ENCODE measurements at places on chromosomes 7 and 10.

- no peak for DNase-seq
Measured at GRCh38 chr10:4067531-4067930, 282.5 kb upstream of the KLF6 start.

DNA sequence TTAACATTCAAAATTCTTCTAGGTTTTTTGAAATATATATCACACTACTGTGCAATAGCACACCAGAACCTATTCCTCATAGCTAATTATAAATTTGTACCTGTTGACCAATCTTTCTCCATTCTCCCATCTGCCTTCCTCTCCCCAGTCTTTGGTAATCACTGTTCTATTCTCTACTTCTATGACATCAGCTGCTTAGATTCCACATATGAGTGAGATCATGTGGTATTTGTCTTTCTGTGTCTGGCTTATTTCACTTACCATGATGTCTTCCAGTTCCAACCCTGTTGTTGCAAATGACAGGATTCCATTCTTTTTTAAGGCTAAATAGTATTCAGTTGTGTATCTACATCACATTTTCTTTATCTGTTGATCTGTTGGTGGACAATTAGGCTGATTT is 54.4 kb upstream of the CCDC6 start:
- no peak for DNase-seq

DNA sequence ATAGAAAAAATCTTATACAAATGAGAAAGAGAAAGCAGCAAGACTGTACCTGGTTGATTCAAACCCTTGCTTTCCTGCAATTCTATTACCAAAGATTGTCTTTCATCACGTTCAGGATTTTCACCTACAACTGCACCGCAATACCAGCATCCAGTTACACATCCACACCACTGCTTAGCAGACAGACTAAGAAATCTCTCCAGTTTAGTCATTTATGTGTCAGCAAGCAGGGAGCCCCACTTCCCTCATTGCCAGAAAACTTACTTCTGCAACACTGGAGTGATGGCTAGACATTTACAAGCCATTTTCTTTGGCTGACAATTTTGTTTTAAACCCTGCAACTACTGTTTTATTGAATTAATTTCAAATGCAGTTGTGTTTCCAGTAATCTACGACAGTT is 359.6 kb upstream of the MEOX2 start:
- DNase-seq = no peak

- DNase-seq = no peak
Measured at GRCh38 chr7:78179211-78179610, 380.6 kb downstream of the PHTF2 start.

GRCh38 chr10:15725603-15726002 is 5.9 kb upstream of the ITGA8 start:
- DNase-seq = no peak

- no peak for DNase-seq
Measured at GRCh38 chr7:137846827-137847567, at the start of gene DGKI. Gene DGKI (minus strand): TSS chr7:137846974.

- no peak for DNase-seq
Measured at GRCh38 chr10:15146366-15146765, 22.1 kb downstream of the NMT2 start.

DNA sequence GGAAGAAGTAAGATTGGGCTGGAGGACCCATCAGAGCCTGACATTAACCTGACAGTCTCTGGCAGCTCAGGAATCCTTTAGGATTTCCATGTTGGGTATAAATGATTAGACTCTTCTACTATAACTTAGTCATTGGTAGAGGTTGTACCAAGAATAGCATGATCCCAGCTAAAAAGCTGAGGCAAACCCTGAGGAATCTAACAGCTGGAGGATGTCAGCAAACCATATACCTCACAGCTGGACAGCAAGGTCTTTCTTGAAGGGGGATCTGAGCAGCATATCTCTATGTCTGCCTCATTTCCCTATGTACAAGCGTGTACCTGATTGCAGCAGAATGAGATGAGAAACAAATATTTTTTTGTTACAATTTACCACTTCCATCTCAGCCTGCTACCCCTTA is 103.2 kb downstream of the NPSR1 start:
- no peak for DNase-seq

- DNase-seq = no peak
Measured at GRCh38 chr10:14040787-14041631, 289.7 kb downstream of the FRMD4A start.

- DNase-seq = no peak
Measured at GRCh38 chr10:123552760-123553554, 113.2 kb upstream of the GPR26 start.

GRCh38 chr10:28375399-28376354 is 72.8 kb upstream of the MPP7 start:
- no peak for DNase-seq

DNA sequence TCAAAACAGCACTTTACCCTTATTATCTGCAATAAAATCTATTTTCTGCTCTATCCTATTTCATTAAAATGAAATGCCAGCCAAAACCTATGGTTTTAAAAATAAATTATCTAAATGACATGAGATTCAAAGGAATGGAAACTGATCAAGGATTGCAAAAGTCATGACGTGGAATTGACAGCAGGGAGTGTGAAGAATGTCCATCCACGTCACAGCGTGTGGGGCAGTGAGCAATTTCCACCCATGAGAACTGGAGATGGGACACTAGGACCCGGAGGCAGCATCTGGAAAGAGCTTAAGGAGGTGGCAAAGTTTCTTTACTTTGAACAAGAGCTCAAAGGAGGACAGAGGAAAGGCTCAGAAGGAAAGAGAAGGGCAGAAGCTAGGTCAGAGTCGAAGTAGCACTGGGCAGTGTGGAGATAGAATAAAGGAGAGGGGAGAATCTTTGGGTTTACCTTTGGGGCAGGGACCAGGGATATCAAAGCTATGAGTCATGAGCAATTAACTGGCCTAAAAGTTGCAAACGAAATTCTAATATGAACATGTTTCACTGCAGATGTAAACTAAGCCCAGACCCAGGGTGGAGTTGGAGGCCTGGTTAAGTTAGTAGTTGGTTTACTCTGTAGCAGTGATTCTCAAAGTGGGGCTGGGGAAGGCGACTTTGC is 24.9 kb upstream of the STK17A start:
- no peak for DNase-seq

DNA sequence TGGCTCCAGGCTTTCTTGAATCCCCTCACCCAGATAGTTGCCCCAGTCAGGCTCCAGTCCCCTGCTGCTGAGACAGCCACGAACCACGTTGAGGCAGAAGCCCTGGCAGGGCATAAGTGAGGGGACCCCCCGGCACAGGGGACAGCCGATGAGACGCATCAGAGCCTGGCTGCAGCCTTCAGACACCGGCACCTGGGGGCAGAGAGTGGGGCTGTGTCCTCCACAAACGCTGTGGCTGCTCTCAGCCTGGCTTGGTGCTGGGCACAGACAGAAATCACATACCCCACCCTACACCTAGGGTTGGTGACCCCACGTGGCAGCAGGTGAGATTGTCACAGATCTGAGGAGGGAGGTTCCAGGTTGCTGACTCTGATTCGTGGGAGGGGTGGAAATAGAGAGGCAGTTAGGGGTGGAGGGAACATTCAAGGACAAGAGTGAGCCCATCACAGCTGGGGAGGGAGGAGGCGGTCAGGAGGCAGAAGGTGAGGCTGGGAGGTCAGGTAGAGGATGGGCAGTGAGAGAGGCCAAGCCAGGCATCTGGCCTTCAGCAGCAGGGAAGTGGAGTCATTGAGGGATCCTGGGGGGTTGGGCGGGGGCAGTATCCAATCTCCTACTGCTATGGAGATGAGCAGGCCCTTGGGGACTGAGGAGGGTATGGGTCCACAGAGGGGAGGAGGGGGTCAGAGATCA is 3.2 kb downstream of the GPC2 start:
- DNase-seq = no peak

DNA sequence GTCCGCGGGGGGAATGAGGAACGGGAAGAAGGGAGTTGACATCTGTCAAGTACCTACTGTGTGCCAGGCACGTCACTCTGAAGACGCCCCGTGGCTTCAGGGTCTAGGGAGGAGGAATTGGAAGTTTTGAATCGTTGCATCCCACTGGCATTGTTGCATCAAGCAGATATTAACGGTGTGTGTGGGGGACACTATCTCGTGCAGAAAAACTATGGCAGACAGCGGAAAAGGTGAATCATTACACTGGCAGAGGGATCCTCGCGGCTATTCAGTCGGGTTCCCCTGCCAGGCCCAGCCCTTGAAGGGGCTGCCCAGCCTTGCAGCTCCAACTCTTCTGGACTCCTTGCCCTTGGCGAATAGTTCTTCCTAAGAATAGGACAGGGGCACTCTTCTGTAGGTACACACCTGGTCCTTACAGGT is 1.0 kb upstream of the KIAA1549 start:
- DNase-seq = no peak

GRCh38 chr7:131554880-131555516 is 1.4 kb downstream of the PODXL start:
- no peak for DNase-seq

GRCh38 chr7:152667958-152668357 is 8.0 kb downstream of the XRCC2 start:
- DNase-seq = no peak

DNA sequence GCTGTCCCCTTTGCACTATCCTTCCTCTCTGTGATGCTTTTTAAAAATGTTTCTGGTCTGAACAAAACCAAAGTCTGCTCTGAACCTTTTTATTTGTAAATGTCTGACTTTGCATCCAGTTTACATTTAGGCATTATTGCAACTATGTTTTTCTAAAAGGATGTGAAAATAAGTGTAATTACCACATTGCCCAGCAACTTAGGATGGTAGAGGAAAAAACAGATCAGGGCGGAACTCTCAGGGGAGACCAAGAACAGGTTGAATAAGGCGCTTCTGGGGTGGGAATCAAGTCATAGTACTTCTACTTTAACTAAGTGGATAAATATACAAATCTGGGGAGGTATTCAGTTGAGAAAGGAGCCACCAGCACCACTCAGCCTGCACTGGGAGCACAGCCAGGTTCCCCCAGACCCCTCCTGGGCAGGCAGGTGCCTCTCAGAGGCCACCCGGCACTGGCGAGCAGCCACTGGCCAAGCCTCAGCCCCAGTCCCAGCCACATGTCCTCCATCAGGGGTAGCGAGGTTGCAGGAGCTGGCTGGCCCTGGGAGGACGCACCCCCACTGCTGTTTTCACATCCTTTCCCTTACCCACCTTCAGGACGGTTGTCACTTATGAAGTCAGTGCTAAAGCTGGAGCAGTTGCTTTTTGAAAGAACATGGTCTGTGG is 11.4 kb upstream of the CSGALNACT2 start:
- no peak for DNase-seq

GRCh38 chr7:149725916-149726315 is 47.5 kb downstream of the ZNF467 start:
- DNase-seq = no peak

DNA sequence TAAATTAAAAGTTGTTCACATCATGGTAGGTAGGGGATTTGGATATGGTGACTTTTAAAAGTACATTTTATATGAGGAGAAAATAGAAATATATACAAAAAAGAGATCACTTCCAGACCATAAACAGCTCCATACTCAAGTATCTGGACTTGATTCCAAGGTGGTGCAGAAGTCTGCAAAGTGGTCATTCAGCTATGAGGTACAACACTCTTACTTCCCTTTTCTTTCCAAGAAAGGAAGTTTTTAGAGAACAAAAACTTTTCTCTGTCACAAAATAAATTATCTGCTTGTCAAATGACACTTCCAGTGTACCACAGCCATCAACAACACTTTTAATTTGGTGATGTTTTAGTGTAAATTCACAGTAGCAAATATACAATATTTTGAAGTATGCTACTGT is 1013.5 kb downstream of the GATA3 start:
- no peak for DNase-seq

DNA sequence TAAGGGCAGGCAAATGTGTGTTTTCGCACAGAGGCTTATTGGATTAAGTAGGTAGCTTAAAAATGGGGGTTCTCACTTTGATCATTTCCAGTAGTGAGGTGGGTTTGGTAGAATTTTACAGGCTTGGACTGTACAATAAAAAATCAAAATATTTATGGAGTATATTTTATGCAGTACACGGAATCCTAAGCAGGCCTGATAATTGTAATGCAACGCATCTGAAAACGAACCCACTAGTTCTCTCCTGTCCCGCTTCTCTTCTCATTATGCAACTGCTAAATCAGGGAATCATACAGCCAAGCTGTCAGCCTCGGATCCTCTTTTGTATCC is 377 bp upstream of the POLR1F start:
- no peak for DNase-seq

DNA sequence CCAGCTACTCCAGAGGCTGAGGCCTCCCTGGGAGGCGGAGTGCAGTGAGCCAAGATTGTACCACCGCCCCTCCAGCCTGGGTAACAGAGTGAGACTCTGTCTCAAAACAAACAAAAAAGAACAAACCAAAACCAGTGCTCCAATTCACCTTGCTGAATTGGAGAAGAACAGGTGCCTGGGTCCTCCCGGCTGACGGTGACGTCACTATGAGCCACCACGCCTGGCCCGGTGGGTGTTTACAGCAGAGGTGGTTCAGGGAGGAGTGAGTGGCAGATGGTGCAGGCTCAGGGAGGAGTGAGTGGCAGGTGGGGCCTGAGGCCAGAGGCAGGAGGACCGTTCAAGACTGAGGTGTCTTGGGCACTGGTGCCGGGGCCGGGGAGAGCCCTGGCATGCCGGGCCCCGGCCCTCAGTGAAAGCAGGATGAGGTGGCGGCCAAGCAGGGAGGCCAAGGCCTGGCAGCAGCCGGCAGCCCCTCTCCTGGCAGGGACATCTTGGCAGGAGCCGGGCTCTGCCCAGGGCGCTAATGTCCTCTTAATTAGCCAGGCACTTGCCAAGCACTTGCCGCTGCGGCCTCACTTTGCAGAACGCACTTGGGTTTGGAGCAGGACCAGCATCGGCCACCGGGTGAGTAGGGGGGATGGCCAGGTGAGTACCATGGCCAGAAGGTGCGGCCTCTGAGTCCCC is 162.8 kb upstream of the TNRC18 start:
- DNase-seq = no peak

GRCh38 chr10:116888380-116889055 is 39.2 kb downstream of the ENO4 start:
- DNase-seq = no peak

DNA sequence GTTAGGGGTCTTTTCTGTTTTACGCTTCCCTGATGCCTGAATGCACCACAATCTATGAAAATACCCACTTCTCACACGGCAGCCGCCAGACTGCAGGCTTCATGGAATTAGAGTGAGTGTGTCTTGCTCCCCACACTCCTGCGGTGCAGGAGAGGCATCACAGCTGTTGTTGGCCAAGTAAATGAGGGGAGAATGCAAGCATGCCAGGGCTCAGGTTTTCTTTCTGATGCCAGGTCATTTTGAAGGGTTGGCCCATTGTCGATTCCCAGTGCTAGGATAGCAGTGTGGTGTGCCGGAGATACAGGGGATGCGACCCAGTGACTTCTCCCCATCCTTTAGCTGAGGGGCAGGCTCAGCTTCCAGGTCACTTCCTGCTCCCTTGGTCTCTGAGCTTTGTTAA is 16.3 kb downstream of the CXCL12 start:
- no peak for DNase-seq

DNA sequence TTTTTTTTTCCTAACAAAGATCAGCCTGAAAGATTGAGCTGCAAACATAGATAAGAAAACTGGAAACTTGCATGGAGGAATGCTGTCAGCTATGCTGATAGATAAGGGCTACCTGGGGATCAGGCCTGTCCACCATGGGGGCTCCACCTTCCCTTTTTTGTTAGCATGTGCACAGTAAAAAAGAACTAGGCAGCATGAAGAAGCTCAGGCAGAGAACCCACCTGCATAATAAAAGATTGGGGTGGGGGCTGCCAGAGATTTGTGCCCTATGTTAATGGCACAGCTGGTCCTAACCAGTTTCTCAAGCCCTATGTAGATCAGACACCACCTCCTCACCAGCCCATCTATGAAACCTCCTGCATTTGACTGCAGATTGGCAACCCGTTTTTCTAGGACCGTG is 45.4 kb upstream of the CACNB2 start:
- no peak for DNase-seq
